Activated naive CD8-positive, alpha-beta T cell treated with anti-CD3 and anti-CD28 coated beads, Interleukin-2, amount 10 ng/mL, durations not matched to agents 7 days and 5 days (primary cell): ENCODE measurements at places on chromosomes 16 and 17.

- H3K4me1 ChIP-seq: peaks cover 27% of the 10 kb centered on the region
- H3K27me3 ChIP-seq: no peaks in the 10 kb centered on the region
- DNase-seq: no peak
These were observed 4.7 kb upstream of the CD2BP2 start for GRCh38 chr16:30359871-30360170.

DNA sequence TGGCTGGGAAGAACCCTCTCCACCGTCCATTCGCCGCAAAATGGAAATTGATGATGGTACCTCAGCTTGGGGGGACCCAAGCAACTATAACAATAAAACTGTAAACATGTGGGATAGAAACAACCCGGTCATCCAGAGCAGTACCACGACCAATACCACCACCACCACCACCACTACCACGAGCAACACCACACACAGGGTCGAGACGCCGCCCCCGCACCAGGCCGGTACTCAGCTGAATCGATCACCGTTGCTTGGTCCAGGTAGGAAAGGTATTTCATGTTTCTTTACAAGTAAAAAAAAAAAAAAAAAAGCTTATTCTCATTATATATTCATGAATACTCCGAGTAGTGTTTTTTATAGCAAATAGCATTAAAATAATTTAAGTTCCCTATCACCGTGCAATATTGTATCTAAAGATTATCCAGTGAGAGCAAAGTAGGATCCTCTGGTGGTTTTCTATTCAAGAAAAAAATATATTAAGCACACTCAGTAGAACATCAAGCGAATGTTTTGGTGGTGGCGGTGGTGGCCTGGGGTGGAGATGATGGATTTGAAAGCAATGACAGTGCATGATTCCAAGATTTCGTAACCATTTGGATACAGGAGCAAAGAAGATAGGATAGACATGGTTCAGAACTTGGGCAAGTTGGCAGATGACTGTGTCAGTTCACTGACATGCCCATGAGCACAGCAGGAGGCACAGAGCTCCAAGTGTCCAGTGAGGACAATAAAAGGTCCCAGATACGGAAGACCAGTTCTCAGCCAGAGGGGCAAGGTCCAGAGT lies 77.2 kb downstream of the TMC6 start:
- H3K36me3 ChIP-seq: peaks cover 31% of the 10 kb centered on the region
- no peaks in the 10 kb centered on the region for H3K27me3 ChIP-seq

- H3K4me1 ChIP-seq: no peaks in the 10 kb centered on the region
- H3K4me3 ChIP-seq: no peak within 1 kb of the TSS
- H3K27me3 ChIP-seq: peaks cover 43% of the 10 kb centered on the region
- no peak within 1 kb of the TSS for H3K27ac ChIP-seq
- DNase-seq: no peak
- H3K36me3 ChIP-seq: no peaks in the 10 kb centered on the region
These were observed at the start of gene CCL7 for GRCh38 chr17:34269969-34270368. Gene CCL7 (plus strand): TSS chr17:34270221. CDS start chr17:34270291, 70 bp downstream.

- H3K27ac ChIP-seq: peak overlapping the region; percentile 70
- H3K4me3 ChIP-seq: no peak overlapping the region
- H3K4me1 ChIP-seq: peaks cover 56% of the 10 kb centered on the region
- DNase-seq: no peak
These were observed 5.3 kb downstream of the ST3GAL2 start for GRCh38 chr16:70433458-70434103.

GRCh38 chr17:56821847-56822534 lies 11.7 kb downstream of the C17orf67 start:
- H3K4me1 ChIP-seq: peaks cover 14% of the 10 kb centered on the region
- H3K4me3 ChIP-seq: no peak overlapping the region
- no peak for DNase-seq
- no peak overlapping the region for H3K27ac ChIP-seq
- peaks cover 6% of the 10 kb centered on the region for H3K36me3 ChIP-seq
- no peaks in the 10 kb centered on the region for H3K27me3 ChIP-seq

- no peak for DNase-seq
- H3K36me3 ChIP-seq: no peaks in the 10 kb centered on the region
- no peak overlapping the region for H3K4me3 ChIP-seq
- peaks cover 2% of the 10 kb centered on the region for H3K4me1 ChIP-seq
These were observed 10.8 kb upstream of the APOH start for GRCh38 chr17:66240013-66240412.

GRCh38 chr16:80746231-80746630 lies 58.2 kb downstream of the CDYL2 start:
- H3K27ac ChIP-seq: no peak overlapping the region
- H3K4me1 ChIP-seq: peaks cover 12% of the 10 kb centered on the region
- peaks cover 11% of the 10 kb centered on the region for H3K36me3 ChIP-seq
